ENCODE measurements at places on chromosomes 12 and 14.

- no peak for DNase-seq
These were observed 729.1 kb downstream of the NOVA1 start for GRCh38 chr14:25868521-25869314.

DNA sequence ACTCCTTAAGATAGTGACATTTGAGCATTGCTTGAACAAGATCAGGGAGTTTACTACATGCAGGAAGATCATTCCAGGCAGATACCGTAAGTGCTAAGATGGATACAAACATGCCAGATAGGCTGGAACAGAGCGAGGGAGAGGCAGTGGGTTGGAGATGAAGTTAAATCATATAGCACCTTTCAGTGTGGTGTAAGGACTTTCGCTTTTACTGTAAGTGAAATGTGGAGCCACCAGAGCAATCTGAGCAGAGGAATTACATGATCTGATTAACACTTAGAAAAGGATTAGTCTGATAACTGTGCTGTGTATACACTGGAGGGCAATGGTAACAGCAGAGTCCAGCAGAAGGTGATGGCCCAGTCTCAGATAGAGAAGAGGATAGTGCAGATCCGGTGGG lies 163.0 kb upstream of the SSTR1 start:
- no peak for DNase-seq

DNA sequence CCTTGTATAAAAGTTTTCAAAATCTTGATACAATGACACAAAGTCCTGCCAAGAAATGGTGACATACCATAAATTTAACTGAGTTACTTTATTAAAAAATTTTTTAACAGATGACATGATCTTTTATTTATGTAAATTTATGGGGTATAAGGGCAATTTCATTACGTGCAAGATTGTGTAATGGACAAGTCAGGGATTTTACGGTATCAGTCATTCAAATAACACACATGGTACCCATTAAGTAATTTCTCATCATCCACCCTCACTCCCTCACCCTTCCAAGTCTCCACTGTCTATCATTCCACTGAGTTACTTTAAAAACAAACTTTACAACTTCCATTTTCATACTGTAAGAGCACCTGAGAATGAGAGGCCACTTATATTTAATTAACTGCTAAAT lies 37.4 kb downstream of the SPTLC2 start:
- DNase-seq: no peak

DNA sequence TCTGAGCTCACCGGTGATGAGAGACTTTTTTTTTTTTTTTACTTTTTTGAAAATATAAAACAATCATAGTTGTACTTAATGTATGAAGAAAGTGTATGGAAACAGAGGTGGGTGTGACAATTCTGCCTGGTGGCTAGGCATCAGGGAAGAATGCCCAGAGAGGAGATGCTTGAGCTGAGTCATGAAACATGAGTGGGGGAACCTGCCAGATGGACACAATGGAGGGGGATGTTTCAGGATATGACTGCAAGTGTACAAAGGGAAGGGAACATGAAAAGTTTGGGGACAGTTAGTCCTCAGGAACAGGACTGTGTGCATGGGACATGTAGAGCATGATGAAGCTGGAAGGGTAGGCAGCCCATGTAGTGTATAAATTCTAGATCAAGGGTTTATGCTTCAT lies 274.2 kb upstream of the E2F7 start:
- no peak for DNase-seq

DNA sequence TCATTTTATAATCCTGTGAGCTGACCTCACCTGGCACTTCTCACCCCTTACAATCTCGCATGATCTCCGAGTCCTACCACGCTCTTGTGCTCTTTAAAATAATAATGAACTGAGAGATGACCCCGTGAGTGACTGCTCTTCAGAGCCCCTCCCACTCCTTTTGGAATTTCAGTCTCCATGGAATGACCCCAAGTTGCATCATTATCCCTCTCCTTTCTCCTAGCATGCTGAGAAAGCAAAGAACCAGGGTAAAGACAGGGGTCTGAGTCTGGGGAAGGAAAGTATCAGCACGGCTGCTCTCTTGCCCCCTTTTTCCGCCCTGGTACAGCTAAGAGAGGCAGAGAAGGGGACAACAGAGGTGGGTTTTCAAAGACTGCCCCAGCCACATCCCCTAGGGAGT lies 178.3 kb upstream of the PLEKHA5 start:
- no peak for DNase-seq

DNA sequence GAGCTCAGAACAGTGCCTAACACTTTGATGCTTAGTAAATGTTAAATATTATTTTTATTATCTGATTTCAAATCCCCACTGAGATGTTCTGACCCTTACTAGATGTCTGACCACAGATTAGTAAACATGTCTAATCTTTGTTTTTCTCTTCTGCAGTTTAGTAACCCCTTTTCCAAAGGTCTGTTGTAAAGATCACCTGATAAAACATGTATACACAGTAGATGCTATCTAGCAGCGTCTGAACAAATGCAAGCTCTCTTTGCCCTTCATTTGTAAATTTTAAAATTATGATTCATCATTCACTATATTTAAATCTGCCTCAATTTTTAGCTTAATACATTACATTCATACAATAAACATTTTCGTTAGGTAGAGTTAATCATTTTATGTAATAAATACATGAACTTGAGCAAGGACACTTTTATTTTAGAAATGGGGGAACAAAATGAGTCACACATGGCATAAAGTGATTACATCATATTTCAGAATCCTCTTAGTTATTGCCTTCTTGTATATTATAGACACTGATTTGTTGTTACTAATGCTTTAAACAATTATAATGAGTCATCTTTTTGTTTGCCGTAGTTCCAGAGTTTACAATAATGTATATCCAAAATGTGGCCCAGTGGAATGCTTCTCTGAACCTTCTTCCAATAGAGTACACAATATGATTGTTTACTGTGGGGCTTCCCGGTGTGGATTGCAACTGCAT lies 1.7 kb upstream of the OR4K5 start:
- DNase-seq: no peak

GRCh38 chr12:96314723-96315122 lies 85.5 kb downstream of the CDK17 start:
- no peak for DNase-seq

GRCh38 chr12:47886510-47887240 lies 18.1 kb downstream of the VDR start:
- no peak for DNase-seq

DNA sequence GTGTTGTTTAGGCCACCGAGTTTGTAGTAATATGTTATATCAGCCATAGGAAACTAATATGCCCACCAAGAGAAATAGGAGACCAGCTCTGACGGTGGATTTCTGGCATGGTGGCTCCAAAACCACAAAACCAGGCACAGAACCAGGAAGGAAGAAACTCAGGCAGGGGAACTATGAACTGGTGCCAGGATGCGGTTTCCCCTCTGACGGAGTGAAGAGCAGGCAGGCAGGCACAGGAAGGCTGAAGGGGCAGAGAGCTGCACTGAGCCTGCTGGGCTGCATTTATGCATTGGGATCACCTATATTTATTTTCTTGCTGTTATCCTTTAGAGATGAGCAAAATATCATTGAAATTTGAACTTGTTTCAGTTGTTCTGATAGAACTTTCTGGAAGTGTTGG lies 479.4 kb downstream of the VRK1 start:
- DNase-seq: peak; percentile 2

DNA sequence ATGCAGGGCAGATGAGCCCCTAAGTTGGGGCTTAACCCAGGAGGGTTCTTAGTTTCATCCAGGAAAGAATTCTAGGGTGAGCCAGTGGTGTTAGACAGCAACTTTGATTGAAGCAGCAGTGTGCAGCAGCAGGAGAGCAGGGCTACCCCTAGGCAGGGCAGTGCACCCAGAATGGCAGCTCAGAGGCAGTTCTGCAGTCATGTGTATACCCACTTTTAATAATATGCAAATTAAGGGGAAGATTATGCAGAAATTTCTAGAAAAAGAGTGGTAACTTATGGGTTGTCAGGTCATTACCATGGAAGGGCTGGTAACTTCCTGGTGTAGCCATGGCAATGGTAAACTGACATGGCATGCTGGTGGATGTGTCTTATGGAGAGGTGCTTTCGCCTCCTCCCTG lies 297.5 kb downstream of the PCNX1 start:
- no peak for DNase-seq

GRCh38 chr14:96038920-96039632 lies at the start of gene C14orf132:
TSS of gene C14orf132 (plus strand) at chr14:96039362. CDS start at chr14:96039501, 139 bp downstream.
- peak; percentile 4 for DNase-seq

- DNase-seq: no peak
These were observed 11.2 kb upstream of the MAP1LC3B2 start for GRCh38 chr12:116547955-116548501.

DNA sequence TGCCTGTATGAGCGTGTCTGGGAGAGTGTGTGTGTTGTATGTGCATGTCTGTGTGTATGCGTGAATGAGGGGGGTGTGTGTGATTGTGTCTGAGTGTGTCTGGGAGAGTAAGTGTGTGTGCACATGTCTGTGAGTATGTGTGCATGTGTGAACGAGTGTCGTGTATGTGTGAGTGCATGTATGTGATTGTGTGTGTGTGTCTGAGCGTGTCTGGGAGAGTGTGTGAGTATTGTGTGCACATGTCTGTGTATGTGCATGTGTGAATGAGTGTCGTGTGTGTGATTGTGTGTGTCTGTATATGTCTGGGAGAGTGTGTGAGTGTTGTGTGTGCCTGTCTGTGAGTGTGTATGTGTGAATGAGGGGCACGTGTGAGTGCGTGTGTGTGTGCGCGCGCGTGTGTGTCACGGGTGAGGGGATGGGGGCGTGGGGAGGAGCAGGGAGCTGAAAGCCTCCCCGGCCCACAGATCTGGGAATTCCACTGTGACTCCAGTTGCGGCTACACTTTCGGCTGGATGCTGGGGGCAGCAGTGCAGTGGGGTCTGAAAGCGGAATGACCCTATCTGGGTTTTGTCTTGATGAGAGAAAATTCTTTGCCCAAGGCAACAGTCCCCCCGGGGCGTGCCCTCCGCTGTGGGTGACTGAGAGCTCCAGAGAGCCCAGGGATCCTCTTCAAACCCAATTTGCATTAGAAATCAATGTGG lies 138.1 kb upstream of the MED13L start:
- no peak for DNase-seq

- DNase-seq: no peak
These were observed 173.8 kb upstream of the DCN start for GRCh38 chr12:91356405-91356804.

- no peak for DNase-seq
These were observed 31.7 kb downstream of the SMOC1 start for GRCh38 chr14:69910871-69911270.

GRCh38 chr12:65430571-65431306 lies 152.3 kb downstream of the MSRB3 start:
- DNase-seq: no peak

DNA sequence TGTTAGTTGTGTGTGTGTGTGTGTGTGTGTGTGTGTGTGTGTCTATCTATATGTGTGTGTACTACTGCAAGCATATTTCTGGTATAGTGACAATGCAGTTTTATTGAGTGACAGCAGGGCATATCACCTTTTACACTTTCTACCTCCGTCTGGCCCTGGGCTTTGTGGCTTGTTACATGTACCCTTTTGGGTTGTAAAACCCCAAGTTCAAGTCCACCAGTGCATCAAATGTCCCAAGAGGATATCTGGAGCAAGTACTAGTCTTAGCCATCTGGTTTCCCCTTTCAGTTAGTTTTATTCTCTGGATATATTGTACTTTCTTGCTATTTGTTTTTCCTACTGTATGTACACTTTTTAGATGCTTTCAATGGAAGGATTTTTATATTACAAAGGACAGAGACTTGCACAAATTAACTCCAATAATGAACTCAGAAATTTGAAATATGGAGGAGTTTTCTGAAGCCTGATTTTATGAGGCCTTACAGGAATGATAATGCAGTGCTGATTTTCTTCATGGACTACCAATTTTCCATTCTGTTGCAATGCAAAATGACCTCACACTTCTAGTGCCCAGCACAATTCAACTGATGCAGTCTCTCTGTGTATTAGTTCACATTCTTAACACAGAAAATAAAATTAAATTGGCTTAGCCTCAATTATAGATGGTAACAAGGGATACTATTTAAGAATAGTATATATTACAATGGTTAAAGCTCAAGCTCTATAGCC lies 29.1 kb downstream of the SLC16A7 start:
- no peak for DNase-seq

DNA sequence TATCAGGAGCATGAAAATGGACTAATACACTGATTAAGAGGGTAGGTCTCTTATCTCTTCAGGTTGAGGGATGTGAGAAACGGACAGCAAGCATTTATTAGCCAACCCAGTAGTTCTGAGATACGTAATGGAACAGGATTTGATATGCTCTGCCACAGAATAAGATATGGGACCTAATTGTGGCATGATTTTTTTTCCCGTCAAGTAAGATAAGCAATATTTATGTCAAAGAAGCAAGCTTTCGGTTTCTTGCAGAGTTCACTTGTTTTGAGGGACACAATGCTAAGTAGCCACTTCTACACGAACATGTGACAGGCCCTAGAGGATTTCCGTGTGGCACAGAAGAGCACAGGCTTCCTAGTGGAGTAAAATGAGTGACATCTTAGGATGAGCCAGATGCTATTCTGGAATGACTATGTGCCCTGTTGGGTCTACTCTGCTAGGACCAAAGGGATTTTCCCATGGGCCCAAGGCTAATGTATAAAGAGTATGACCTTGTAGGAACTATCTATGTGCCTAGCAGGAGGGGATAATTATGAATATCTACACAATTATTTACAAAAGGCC lies 57.9 kb downstream of the SLC38A1 start:
- no peak for DNase-seq

GRCh38 chr12:115700896-115701465 lies 576.5 kb downstream of the MED13L start:
- no peak for DNase-seq

- no peak for DNase-seq
These were observed 75.2 kb upstream of the SCAF11 start for GRCh38 chr12:46065412-46066166.

DNA sequence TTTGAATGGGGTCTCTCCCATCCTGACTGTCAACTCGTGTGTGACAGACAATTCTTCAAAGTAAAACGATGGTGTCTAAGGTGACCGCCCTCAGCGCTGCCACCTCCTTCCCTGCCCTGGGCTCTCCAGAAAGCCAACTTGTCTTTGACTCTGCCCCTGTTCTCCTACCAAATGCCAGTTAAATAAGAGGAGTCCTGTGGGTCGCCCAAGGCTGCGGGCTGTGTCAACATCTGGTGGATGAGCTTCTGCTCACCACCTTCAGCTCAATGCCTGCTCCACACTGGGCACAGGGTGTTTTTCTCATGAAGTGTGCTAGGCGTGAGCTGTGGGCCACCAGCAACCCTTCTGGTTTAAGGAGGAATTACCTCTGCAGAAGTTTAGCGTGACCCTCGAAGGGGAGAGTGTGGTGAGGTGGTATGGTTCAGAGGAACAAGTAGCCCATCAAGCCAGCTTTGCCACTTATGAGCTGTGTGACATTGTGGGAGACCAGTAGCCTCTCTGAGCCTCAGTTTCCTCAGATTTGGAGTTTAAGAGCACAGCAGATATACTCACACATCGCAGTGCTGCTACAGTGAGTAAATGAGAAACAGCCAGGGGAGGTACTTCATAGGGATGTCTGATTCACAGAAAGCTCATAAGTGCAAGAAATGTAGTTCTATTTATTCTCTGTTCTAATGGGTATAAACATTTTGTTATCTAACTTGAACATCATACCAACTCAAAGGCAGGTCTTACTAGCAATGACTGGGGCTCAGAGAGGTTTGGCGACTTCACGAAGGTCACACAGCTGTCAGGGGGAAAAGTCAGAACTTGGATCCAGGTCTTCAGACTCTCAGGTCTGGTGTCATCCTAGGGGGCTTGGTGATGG lies 12.1 kb downstream of the SERPINA1 start:
- no peak for DNase-seq

GRCh38 chr14:60657456-60658210 lies 8.4 kb upstream of the SIX1 start:
- DNase-seq: no peak
